Fibroblast of skin of right biceps (primary cell): ENCODE measurements at places on chromosomes 1 and 21.

GRCh38 chr1:156622581-156623297 is 3.5 kb downstream of the HAPLN2 start:
- DNase-seq = no peak

GRCh38 chr1:165877940-165878556 is 50.6 kb downstream of the UCK2 start:
- DNase-seq = no peak

- DNase-seq = no peak
Measured at GRCh38 chr1:64864018-64864940, 102.1 kb downstream of the JAK1 start.

DNA sequence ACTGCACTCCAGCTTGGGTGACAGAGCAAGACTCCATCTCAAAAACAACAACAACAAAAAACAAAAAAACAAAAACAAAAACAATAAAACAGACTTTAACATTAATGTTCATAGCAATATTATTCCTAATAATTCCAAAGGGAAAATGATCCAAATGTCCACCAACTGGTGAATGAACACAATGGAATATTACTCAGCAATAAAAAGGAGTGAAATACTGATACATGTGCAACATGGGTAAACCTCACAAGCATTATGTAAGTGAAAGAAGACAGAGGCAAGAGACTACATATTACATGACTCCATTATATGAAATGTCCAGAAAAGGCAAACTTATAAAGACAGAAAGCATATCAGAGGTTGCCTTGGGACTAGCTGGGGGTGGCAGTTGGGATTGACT is 6.1 kb upstream of the TTF2 start:
- DNase-seq = no peak

DNA sequence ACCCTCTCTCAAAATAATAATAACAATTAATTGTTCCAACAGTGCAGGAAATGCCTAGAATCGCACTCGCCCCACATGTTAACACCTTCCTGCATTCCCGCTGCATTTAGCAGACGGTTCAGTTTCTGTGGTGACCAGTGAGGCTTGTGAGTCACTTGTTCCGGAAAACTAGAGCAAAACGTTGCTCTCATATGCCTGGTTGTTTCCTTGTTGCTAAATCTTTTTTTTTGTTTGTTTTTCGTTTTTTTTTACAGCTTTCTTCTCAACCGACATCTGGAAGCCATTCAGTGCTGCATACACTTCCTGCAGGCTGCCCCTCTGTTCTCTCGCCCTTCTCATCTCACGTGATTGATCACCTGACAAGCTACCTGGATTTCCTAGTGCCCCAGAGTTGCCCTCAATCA is 56.9 kb upstream of the TMPRSS2 start:
- peak; percentile 85 for DNase-seq

DNA sequence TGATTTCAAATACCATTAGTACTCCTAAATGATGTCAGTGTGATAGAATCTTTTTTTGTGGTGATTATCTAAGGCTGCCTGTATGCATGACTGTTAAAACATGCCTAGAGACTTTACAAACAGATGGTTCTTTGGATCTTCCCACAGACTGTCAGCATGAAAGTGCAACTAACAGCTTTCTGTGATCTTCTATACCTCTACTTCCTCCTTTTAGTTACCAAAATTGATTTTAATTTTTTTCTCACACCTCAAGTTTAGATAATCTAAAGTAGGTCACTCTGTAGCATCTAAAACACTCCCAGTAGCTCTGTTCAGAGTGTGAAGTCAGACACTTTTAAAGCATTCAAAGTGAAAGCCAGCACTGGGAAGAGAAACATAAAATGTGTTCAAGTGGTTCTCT is 534.5 kb downstream of the PTPRC start:
- peak; percentile 28 for DNase-seq

GRCh38 chr1:245484176-245484575 is 329.4 kb downstream of the KIF26B start:
- DNase-seq = no peak
